Effector memory CD4-positive, alpha-beta T cell (primary cell): ENCODE measurements at places on chromosomes 3 and 15.

GRCh38 chr15:100757661-100758060 lies 122.0 kb upstream of the ALDH1A3 start:
- no peak for DNase-seq

DNA sequence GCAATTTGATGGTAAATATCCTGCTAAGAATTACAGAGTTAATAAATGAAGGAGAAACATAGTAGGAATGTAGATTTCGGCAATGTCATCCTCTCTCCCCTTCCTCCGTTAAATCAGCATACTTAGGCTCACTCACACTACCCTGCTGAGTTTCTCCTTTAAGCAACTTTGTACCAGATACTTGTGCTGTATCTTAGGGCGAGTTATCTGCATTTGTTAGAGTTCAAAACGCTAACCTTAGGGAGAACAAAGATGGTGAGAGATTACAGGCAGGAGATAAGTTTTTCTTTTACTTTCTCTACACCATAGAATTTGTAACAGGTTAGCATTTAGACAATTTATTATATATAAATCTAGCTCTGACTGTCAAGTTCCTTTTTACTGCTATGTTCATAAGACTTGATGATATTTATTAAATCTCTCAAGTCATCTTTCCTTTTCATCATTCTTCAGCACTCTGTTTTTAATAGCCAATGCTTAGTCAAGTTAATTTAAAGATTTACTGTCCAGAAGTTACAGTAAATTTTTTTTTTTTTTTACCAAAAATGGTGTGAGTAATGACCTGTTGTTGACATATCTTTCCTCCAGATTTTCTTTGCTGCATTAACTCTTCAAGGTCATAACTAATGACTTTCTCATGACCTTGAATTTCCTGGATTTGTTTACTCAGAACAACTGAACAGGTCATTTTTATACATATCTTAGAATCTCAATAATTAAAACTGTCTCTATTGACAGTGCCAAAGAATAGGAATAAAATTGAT lies 22.2 kb downstream of the SUCNR1 start:
- DNase-seq, result no peak

DNA sequence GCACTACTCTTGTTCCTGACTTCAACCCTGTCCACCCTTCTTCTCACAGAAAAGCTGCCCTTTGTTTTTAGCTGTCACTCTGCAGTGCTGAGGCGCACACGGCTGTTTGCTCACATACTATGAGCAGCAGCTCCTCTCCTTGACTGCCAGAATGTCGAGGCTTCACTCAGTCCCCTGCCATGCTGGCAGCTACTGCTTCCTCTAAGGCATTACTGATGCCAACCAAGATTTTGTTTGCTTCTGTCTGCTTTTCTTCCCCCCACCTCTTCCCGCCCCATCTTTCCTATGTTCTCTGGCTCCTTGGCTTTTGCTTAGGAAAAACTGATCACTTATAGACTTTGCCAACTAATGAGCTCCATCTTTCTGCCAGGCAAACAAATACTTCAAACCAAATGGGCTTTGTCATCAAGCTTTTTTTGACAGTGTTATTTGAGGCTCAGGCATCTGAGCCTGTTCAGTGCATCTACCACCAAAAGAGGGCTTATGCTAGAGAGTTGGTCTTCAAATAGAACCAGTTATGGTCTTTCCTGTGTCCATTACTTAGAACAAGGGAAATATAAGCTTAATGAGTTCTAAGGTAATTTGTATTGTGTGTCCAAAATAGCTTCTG lies 81.0 kb downstream of the FBXL2 start:
- DNase-seq, result no peak

- DNase-seq, result no peak
Measured at GRCh38 chr3:192825657-192826200, 91.9 kb downstream of the MB21D2 start.

DNA sequence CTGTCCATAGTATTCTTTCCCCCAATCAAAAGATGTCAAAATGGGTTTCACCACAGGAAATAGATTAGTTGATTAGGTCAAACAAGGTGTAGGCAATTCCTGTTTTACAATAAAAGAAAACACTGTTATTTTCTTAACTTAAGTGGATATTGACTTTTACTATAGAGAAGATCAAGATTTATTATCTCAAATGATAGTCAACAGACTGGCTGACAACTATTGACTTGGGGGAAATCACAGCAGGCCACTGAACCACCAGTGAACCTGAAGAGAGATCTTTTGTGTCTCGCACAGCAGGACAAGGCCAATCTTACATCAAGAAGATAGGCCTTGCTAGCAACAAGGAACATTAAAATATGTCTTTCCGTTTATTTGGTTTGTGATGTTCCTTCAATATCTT lies 1187.6 kb downstream of the SI start:
- no peak for DNase-seq

GRCh38 chr15:92528736-92529135 lies 126.8 kb downstream of the FAM174B start:
- DNase-seq, result no peak

DNA sequence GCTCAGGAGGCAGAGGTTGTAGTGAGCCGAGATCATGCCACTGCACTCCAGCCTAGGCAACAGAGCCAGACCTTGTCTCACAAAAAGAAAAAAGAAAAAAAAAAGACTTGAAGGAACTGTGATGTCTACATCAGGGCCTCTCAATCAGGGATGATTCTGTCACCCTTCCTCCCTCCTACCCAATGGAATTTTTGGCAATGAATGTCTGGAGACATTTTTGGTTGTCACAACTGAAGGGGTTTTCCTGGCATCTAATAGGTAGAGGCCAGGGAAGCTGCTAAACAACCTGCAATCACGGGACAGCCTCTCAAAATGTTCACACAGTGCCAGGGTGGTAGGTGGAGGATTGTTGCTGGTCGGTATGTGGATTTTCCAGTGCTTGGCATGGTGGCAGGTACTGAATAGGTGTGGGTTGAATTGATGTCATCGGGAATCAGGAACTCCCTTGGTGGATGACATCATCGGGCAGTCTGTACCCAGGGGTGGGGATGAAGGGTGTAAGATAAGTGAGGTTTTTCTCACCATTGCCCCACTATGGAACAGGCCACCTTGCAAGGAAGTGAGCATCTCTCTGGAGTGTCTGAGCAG lies 71.3 kb downstream of the MESD start:
- DNase-seq, result no peak

GRCh38 chr15:30675126-30675525 lies 49.2 kb downstream of the ARHGAP11B start:
- no peak for DNase-seq

GRCh38 chr15:82177291-82178010 lies 85.1 kb downstream of the EFL1 start:
- no peak for DNase-seq

DNA sequence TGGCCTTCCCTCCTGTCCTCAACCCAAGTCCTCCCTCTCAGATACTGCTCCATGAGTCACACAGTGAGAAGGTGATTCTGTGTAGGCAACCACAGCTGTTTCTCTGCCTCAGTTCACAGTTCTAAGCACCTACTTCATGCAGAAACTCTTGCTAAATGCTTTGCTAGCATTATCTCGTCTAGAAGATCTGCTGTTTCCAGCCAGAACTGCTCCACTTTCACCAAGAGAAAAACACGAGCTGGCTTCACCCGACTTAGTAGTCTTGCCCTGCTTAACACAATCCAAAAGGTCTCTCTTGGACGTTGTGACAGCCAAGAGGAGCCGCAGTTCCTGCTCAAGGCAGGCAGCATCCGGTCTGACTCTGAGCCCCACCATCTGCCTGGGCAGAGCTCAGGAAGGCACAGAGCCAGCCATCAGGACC lies 272.1 kb downstream of the UACA start:
- no peak for DNase-seq

DNA sequence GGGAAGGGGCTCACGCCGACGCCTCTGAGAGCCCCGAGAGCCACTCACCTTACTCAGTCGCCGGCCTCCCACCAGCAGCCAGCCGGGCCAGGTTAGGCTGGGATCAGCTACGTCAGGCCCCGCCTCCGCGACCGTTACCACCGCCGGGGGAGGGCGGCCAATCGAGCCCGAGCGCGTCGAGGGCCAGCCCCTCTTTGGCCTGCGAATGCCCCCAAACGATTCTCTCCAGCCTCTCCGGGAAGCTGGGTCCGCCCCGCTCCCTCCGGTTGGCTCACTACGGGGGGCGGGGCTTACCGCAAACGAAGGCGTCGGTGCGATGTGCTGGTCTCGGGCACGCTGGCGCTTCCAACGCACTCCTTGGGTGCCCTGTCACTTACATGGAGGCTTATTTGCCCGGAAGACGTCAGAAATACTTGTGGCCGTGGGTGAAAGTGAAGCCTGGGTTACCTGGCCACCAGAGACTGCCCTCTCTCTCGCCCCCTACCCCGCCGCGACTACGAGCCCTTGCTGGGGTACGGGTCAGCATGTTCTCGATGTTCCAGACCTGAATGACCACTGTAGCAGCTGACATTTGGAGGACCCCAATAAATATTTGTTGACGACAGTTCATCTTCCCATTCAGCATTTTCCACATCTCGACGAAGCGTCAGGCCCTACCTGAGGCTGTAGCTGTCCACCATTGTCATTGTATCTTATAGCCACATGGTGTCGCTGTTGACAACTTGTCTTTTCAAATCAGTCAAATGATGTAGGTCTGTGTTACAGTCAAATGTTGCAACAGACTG lies at the start of gene CEP70:
Gene CEP70, minus strand, starts transcription at position 111 of the 785 bp plus-strand sequence. CDS start 21,333 bp downstream, outside the sequence.
- peak; percentile 88 for DNase-seq

GRCh38 chr15:39553947-39554693 lies 26.8 kb upstream of the THBS1 start:
- DNase-seq, result no peak

DNA sequence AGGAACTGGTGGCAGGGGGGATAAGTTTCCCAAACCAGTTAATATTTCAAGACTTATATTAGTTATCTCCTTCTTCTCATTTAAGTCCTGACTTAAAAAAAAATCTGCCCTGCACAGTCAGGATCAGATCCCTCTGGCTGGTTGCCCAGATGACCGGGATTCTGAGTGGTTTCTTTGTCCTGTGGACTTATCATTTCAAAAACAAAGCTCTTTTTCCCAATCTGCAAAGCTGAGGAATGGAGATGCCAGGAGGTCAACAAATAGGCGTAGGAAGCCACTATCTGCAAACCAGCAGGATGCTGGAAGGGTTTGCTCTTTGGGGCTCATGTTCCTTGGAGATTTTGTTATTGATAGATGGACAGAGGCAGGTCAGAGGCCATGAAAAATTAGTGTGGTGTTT lies 5.8 kb downstream of the C3orf20 start:
- no peak for DNase-seq

DNA sequence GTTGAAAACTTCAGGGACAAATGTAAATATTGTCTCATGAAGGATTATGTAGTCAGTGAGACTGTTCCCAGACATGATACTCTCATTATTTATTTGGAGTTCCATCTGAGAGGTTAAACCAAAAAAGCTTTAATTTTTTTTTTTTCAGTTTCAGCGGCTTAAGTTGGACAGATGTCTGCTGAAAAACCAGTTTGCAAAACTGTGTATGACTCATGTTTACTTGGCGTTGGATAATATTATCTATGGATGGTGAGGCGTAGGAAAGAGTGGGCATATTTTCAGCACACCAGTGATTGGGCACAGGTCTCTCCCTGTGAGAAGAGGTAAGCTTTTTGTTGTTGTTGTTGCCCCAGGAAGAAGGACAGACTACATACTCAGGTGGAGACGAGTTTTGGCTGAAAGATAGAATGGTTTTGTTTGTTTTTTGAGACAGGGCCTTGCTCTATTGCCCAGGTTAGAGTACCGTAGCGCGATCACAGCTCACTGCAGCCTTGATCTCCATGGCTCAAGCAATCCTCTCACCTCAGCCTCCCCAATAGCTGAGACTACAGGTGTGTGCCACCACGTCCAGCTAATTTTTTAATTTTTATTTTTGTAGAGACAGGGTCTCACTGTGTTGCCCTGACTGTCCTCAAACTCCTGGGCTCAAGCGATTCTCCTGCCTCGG lies 16.4 kb upstream of the ANXA2 start:
- DNase-seq, result no peak

- DNase-seq, result no peak
Measured at GRCh38 chr3:193884027-193884426, 251.9 kb upstream of the HES1 start.

DNA sequence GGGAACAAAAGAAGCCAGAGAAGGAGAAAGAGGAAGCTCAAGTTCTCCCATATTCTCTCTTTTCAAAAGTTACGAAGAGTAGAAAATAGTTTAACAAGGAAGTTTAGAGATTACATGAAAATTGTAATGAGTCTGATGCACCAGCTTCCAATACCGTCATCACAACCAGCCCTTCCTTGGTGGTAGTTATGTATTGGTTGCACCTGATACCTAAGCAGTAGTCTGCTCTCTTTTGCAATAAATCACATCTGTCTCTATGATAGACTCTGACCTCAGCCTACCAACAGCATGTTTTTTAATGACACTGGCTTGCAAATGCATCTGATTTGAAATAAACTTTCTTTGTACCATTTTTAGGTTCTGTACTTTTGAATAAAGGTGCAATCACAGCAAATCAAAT lies 575.8 kb downstream of the FHIT start:
- no peak for DNase-seq

DNA sequence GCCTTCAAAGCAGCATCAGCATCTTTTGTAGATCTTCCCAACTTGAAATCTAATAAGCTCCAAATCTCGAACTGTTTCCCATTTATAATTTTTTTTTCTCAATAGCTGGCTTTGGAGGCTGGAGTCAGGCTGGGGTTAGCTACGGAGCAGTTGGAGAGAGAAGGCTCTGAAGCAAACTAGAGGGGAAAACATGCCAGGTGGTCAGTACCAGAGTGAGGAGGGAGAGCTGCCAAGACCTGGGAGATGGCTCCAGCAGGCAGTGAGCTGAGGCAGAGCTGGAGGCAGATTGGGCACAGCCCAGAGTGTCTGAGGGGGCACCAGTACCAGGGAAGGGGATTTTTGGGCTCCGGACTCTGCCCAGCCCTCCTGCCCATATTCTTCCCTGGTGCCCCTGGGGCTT lies 311.2 kb downstream of the RPLP1 start:
- no peak for DNase-seq

- no peak for DNase-seq
Measured at GRCh38 chr3:160557571-160557970, 7.8 kb downstream of the KPNA4 start.

- no peak for DNase-seq
Measured at GRCh38 chr15:77622934-77623754, 9.6 kb downstream of the LINGO1 start.

- no peak for DNase-seq
Measured at GRCh38 chr3:139930211-139930610, 4.8 kb upstream of the CLSTN2 start.

DNA sequence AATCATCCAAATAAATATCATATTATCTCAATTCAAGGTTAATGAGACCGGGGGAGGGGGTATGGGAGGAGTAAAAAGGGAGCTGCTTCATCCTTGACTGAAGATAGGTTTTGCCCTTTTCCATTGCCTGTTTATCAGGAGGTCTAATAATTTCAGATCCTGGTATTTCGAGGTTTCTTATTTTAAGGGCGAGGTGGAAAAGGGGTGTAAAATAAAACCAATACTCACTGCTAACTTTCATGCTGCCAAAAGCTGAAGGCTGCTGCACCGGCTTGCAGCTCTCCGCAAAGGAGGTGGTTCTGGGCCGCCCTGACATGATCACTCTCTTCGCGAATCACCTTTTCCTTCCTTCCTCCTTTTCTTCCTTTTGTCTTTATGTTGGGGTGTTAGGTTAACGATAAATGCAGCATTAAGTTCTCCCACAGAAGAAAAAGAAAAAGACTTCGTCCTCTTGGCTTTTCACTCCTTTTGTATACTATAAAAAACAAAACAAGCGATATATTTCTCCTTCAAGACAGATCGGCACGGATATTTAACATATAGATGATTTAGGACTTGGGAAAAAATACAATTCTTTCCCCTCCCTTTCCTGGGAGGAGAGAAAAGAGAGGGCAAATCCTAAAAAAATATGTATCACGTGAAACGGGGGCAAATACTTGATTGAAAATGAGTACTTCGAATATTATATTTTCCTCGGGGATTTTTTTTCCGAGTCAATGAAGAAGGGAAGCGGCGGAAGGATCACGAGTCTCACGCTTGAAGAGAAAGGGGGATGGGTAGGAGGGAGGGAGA lies 932 bp downstream of the GSK3B start:
- DNase-seq, result no peak
